ENCODE measurements at places on chromosomes 6 and 20. TPM values are rescaled to one million over a fixed set of nuclear protein-coding genes. Genes with fewer than 3 reads are reported as not detected.

DNA sequence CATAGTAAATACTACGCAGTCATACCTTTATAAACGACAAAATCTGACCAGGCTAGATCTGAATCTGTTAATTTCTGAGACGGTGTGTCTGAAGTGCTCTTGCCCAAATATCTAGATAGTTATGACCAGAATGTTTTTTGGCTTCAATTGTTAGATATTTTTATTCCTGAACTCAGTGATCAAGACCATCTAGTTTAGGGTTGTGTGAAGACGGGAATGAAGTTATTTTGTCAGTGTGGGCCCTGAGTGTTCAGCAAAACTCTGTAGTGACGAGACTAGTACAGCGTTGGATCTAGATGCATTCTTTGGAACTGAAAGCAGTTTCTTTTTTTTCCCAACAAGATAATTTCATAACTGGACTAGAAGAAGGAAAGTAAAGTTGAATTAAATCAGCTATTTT, 3.1 kb downstream of the STXBP5 start:
- no peak for DNase-seq

- no peak for DNase-seq
These were observed 84.2 kb upstream of the PCSK2 start for GRCh38 chr20:17142666-17143065.

DNA sequence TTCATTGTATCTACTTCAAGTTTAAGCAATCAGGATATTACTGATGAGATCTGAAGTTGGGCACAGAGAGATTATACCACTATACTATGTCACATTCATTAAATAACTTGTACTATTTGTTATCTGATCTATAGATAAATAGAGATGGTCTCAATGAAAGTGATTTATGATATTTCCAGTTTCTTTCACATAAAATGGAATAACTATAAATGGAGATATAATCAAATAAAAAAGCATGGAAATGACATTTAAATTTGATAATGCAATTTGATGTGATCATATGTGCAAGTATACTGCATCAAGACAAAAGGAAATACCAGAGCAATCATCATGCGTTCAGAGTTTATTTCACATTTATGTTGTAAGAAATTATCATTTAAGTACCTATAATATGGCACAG, 368.9 kb downstream of the PKHD1 start:
- no peak for DNase-seq

DNA sequence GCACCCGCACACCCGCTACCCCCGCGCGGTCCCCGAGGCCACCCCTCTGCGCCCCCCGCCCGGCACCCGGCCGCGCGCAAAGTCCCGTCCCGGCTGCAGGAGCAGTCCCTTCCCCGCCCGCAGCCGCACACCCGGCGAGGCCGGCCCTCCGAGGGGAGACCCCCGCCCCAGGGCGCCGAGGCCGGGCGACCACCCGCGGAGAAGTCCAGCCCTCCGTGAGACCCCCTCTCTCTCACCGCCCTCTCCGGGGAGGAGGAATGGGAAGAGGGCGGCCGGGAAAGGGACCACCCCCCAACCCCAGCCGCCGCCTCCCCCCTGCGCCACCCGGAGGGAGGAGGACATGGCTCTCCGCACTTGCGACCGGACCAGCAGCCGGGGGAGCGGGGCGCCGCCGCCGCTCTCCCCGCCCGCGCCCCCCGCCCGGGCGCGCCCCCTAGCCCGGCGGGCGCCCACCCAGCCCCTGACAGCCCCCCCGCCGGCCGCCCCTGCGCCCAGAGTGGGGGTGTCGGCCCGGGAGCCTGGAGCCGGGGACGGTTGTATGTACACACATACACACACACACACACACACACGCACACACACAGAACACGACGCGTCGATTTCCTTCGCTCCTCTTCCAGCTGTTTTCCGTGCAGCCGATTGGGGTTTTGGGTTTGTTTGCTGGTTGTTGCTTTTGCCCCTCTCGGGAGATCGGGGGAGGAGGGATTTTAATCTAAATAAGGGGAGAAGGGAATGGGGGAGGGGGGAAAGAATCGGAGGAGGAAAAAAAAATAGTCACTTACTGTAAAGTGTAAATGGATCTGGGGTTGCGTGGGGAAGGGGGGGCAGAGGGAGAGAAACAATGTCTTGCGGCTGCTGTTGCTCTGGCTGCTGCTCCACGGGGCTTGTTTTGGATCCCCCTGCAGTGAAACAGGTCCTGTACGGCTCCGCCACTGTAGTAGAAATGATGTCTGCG, at the start of gene ATXN1:
Gene ATXN1, minus strand, starts transcription at position 945 of the 955 bp plus-strand sequence.
- peak; percentile 69 for DNase-seq

GRCh38 chr6:106163966-106164877, 78.1 kb downstream of the PRDM1 start:
- no peak for DNase-seq

- no peak for DNase-seq
These were observed 93.4 kb upstream of the NXT1 start for GRCh38 chr20:23257106-23257761.

DNA sequence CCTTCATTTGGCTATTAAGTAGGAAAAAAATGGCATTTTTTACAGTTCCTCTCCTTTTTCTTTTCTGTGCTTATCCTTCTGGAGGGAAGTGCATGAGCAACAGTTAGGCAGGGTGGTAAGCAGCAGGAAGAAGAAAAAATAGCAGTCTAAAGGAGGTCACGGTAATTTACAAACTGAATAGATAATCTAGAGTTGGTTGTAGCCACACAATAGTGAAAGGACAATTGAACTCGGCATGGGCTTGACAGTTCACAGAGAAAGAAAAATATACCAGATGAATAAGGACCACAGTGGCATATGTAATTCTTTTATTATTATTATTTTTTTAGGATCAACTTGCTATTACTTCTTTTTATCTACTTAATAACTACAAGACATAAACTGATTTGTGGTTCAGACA, 358.6 kb downstream of the BTBD9 start:
- no peak for DNase-seq

DNA sequence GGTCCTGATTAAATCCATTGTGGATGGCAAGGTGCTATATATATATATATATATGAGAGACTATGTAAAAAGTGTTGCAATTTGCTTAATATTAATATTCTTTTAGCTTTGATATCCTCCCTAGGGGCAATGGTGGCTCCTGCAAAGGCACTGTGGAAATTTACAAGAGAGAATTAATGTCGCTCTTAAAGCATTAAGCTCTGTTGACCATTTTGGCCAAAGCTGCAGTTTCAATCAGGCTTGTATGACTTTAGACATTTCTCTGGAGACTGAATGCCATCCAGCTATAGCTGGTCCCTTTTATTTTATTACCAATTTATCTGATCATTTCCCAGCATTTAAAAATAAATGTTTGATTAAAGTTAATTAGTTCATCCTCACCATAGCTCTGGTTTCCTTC, 155.3 kb downstream of the JARID2 start:
- DNase-seq, result no peak

DNA sequence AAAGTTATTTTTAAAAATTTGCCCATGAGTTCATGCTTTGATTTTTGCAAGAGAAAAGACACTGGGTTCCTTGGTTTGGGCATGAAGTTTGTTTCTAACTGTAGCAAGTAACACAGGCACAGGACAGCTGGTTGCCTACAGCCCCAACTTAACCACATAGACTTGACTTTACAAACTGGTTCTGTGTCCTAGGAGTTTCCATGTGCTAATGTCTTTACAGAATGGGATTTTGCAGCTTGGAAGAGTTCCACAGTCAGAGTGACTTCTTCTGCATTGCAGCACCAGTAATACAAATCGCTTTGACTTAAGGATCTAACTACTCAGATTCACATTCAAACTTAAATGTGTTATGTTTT, 44.3 kb downstream of the OR2B2 start:
- DNase-seq, result no peak

GRCh38 chr6:86477500-86478148, 459.7 kb upstream of the HTR1E start:
- DNase-seq, result no peak

- DNase-seq, result no peak
These were observed 27.2 kb downstream of the EFCAB8 start for GRCh38 chr20:32885952-32886351.

- peak; percentile 49 for DNase-seq
These were observed 21.9 kb downstream of the SGK1 start for GRCh38 chr6:134295953-134296553.

Gene SULF2
- 59.5 TPM for total RNA-seq

Gene MYBL2
- 0.60 TPM for total RNA-seq

Gene UNC5CL
- total RNA-seq, result 1.6 TPM

Gene DBNDD2
- total RNA-seq, result 63.0 TPM

Measured in ureter (tissue), 1 donor.